ENCODE measurements at places on chromosomes 13 and 19.
A peak's percentile ranks its signal among the peaks of the same experiment; 100 is the strongest.

DNA sequence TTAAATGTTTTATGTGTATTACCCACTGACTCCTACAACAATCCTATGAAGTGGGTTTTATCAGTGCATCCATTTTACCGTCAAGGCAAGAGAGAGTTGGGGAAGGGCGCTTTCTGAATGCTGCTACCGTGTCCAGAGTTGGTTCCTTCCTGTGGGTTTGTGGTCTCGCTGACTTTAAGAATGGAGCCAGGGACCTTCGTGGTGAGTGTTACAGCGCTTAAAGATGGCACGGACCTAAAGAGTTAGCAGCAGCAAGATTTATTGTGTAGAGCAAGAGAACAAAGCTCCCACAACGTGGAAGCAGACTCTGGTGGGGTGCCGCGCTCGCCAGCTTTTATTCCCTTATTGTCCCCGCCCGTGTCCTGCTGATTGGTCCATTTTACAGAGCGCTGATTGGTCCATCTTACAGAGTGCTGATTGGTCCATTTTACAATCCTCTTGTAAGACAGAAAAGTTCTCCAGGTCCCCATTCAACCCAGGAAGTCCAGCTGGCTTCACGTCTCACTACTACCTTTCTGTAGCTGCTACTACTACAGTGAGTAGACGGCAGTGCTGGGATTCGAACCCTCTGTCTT is 6.1 kb downstream of the OSCAR start:
- DNase-seq = no peak

GRCh38 chr19:34508540-34508939 is 27.0 kb downstream of the WTIP start:
- DNase-seq = no peak

GRCh38 chr13:50592412-50593155 is 250.9 kb downstream of the DLEU7 start:
- no peak for DNase-seq

DNA sequence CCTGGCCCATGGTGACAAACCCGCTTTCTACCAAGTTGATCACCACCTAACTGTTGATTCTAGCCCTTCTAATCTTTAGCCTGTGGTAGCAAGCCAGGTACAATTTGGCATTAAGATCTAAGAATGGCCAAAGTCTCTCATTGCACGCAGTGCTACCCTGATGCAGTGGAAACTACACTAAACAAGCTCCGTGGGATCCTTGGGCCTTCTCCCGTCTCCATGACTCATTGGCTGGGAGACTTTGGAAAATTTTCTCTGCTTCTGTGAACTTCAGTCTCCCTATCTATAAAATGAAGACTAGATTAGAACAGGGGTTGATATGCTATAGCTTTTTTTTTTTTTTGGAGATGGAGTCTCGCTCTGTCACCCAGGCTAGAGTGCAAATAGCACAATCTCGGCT is 223.0 kb downstream of the TSHZ3 start:
- no peak for DNase-seq

DNA sequence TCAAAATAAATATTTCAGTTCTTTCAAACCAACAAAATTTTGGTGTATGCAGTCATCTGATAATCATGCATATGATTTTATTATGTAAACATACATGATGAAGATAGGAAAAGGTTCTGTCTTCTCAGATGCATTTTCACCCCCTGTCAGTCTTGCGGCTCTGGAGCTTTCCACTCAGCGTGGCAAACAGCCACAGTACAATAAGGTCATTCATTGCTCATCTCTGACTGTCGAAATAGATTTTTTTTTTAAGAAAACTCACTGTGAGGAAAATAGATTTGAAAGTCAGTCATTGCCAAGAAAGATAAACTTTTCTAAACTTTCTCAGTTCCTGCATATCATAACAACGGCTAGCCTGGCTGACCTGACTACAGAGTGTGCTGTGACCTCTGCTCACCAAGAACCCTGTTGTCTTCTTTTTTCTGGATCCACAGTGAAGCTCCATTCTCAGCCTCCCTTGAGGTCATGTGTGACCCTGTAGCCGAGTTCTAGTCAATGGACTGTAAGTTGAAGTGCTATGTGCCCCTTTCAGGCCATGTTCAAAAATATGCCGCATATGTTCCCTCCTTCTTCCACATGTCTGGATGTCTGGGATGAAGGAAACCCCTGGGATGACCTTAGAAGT is 519.6 kb downstream of the KLF5 start:
- no peak for DNase-seq

GRCh38 chr13:36142735-36143134 is 11.6 kb upstream of the DCLK1 start:
- no peak for DNase-seq

GRCh38 chr13:105343134-105343806 is 1192.2 kb downstream of the EFNB2 start:
- DNase-seq = no peak

DNA sequence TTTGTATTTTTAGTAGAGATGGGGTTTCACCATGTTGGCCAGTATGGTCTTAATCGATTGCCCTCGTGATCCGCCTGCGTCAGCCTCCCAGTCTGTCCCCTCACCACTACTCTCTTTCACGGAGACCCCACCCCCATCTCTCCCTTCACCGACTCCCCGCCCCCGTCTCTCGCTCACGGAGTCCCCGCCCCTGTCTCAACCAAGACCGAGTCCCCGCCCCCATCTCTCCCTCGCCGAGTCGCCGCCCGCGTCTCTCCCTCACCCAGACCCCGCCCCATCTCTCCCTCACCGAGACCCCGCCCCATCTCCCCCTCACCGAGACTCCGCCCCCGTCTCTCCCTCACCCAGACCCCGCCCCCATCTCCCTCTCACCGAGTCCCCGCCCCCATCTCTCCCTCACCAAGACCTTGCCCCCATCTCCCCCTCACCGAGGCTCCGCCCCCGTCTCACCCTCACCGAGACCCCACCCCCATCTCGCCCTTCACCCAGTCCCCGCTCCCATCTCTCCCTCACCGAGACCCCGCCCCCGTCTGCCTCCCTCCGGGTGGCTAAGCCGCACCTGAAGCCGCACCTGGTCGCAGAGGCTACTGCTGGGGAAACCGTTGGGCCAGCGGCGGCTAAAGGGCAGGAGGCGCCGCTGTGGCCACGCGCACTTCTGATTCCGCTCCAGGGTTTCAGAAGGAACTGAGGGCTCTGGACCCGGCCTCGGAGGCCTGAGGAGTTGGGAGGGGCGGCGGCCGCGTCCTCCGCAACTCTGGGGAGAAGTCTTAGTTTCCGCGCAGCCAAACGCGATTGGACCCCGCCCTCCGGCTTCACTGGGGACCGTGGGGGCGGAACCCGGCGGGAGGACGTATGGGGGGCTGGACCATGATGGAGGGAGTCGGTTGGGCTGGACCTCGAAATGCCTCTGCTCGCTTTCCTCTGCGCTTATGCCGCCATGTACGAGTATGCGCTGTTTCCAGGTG is 17.1 kb upstream of the ZNF846 start:
- DNase-seq = peak; percentile 82

DNA sequence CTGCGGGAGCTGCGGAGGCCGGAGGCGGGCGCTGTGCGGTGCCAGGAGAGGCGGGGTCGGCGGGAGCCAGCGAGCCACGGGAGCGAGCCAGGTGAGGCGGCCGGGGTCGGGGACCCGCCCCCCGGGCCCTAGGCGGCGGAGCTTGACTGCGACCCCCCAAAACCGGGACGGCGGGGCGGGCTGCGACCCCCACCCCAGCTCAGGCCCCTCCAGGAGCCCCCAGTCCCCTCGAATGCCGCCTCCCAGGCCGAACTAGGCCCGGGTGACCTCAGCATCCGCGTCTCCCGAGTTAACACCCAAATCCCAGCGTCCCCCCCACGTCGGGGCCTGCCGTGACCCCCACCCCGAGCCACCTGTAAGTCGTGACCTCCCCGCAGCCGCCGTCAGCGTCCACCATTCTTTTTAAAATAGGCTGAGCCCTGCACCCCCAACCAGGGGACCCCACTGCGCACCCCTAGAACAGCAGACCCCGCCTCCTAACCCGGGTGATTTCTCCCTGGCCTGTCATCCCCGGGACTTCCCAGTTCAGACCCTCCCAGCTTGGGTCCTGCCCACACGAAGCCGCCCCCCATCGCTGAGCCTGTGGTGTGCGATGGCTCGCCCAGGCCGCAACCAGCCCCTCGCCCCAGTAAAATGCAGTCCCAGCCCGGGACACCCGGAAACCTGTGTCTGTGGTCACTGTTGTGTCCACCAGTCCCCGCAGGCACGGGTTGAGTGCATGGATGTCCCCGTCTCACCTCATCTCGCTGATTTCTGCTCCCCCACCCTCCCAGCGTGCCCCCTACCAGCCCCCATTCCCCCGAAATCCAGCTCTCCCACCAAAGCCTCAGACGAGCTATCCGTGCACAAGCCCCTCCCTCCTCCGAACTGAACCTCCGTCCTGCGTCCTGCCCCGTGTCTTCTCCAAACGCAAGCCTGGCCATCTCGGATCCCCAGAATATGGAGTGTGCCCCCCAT is 551 bp downstream of the FZR1 start:
- DNase-seq = no peak

DNA sequence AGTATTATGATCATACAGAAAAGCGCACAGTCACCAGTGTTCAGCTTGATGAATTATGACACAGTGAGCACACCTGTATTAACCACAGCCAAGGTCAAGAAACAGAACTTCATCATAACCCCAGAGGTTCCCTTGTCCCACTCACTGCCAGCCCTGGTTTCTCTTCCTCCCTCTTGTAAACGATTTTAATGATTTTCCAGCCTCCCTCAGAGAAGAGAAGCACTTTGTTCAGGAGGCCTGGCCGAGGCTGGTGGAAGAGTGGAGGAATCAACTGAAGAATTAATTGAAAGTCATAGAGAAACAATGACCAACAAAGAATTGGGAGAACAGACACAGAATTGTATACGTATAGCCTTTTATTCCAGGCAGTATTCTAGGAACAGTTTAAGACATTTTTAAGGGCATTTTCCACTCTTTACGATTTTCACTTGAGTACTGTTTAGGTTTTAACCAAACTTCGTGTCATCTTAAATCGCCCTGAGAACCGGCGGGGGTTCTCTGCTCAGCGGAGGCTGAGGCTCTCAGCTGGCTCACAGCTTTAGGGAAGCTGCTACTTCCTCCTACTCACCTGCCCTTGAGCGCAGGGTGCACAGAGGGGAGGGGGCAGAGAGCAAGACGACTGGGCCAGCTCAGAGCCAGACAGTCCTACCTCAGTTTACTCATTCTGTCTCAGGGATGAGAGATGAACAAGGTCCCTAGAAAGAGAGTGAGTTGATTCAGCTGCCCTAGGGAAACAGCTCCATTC is 108.6 kb downstream of the AKAP11 start:
- DNase-seq = no peak

DNA sequence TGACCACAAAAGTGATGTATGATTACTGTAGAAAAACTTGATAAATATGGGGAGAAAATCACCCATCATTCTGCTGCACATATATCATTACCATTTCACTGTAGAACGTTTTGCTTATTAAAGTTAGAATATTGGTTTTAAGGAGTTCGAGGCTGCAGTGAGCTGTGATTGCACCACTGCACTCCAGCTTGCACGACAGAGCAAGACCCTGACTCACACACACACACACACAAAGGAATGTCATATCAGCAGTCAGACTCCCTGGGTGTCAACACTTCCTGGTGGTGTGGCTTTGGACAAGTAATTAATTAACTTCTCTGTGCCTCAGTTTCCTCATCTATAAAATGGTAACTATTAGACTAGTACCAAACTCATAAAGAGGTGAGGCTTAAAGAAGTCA is 11.3 kb upstream of the PNMA8A start:
- DNase-seq = no peak

DNA sequence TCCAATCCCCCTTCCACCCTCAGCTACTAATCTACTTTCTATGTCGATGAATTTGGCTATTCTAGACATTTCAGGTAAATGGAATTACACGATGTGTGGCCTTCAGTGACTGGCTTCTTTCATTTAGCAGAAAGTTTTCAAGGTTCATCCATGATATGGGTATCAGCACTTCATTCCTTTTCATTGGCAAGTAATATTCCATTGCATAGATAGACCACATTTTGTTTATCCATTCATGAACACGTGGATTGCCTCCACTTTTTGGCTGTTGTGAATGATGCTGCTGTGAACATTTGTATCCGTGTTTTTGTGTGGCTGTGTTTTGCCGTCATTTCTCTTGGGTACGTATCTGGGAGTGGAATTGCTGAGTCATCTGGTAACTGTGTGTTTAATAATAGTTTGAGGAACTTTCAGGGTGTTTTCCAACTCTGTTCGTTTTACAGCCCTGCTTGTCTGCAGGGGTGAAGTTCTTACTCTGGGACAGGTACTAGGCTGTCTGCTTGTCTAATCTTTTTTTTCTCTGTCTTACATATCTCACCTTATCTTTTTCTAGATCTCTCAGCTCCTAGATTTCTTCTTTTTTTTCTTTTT is 32.5 kb downstream of the MARK4 start:
- DNase-seq = no peak

- DNase-seq = no peak
Measured at GRCh38 chr13:94209117-94209516, 270.4 kb downstream of the DCT start.

DNA sequence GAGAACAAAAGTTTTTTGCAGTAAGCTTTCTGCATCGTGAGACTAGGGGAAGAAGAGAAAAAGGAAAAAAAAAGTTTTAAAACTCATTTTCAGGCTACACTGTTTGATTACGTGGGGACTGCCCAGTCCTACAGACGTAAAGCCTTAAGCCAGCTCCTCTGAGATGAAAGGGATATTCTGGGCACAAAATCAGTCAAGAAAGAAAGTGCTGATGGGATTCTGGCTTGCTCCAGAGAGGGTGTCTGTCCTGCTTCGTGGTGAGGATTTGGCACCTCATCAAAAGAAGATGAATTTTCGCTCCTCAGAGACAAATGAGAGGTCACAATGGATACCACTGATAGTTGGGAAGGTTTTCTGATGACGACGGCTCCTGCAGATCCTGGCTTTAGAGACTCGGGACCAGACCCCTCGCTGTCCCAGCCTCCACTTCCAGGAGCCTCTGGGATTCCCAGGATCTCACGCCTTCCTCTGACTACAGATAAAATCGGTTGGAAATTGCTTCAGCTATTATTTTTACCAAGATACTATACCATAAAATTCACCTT is 9.7 kb downstream of the TEX29 start:
- DNase-seq = no peak

DNA sequence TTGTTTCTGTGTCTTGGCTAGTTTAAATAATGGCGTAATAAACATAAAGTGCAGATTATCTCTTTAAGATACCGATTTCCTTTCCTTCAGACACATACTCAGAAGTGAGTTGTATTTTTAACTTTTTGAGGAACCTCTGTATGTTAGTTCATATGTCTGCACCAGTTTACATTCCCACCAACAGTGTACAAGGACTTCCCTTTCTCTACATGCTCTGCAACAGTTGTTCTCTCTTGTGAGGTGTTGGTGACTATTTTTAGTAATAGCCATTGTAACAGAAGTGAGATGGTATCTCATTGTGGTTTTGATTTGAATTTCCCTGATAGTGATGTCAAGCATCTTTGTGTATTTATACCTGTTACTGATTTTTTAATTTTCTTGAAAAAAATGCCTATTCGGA is 418.6 kb downstream of the UQCRFS1 start:
- DNase-seq = no peak

DNA sequence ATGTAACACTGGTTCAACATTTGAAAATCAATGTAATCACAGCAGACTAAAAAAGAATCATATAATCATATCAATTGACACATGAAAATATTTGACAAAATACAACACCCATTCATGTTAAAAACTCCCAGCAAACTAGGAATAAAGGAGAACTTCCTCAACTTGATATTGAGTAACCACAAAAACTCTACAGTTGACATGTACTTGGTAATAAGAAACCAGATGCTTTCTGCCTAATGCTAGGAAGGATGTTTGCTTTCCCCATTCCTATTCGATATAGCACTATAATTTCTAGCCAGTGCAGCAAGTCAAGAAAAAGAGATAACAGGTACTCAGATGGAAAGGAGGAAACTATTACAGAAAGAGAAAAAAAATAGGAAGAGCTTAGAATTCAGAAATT is 26.9 kb downstream of the UFM1 start:
- DNase-seq = no peak

GRCh38 chr19:2255982-2256685 is at the start of gene JSRP1:
JSRP1 (minus strand) TSS chr19:2256417; CDS start chr19:2255314, 1,103 bp downstream.
- no peak for DNase-seq
